Right renal pelvis (tissue), 4 donors: ENCODE measurements at places on chromosomes 5 and 9.
A peak's percentile ranks its signal among the peaks of the same experiment; 100 is the strongest.

GRCh38 chr5:177018341-177018740 lies 4.2 kb upstream of the ZNF346 start:
- DNase-seq, result no peak

DNA sequence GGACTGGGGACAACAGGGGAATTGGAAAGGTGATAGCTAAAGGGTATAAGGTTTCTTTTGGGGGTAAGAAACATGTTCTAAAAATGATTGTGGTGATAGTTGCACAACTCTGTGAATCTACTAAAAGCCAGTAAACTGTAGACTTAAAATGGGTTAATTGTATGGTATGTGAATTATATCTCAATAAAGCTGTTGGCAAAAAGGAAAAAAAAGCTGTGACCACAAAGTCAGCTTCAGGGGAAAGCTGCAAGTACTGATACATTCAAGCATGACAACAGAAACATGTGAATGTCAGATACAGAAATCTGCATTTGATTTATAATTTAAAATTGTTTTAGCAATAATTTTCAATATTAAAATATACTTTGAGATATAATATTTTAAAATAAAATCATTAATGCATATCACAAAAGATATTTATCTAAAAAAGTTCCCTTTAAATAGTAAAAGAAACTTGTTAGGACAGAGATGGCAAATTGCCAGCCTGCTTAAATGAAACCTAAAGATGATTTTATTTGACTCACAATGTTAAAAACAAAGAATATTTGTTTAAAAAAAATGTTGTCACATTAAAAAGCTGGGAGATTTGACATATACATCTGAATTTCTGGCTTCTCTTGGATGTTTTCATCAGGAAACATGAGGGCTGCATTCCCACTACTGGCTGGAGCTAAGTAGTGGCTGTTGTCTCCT lies 66.0 kb downstream of the TBCA start:
- DNase-seq, result no peak

DNA sequence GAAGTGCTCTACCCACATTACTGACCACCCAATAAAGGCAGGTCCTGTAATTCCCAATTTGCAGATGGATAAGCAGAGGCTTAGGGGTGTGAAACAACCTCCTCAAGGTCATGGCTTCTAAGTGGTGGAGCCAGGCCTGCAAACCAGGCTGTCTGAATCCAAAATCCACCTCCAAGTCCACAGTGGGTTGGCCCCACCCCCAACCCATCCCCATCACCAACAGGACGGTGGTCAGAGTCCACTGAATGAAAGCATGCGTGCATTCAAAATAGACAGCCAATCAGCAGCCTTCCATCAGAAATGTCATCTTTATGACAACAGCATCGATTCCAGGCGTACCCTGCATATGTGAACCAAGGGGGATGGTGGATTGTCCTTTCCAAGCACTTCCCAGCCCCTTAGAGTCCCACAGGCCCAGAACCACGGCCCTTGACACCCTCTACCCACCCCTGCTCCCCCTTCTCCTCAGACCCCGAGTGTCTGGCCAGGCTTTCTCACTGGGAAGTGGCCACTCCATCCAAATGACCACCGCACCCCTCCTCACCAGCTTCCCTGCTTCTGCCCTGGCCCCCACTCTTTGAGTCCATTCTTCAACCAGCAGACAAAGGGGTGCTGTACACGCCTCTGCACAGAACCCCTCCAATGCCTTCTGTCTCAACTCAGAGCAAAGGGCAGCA lies 133.1 kb downstream of the KCNIP1 start:
- no peak for DNase-seq

- DNase-seq, result no peak
Observed at GRCh38 chr5:136076881-136077445, 48.2 kb downstream of the TGFBI start.

- no peak for DNase-seq
Observed at GRCh38 chr5:168056499-168057182, 234.8 kb upstream of the WWC1 start.

DNA sequence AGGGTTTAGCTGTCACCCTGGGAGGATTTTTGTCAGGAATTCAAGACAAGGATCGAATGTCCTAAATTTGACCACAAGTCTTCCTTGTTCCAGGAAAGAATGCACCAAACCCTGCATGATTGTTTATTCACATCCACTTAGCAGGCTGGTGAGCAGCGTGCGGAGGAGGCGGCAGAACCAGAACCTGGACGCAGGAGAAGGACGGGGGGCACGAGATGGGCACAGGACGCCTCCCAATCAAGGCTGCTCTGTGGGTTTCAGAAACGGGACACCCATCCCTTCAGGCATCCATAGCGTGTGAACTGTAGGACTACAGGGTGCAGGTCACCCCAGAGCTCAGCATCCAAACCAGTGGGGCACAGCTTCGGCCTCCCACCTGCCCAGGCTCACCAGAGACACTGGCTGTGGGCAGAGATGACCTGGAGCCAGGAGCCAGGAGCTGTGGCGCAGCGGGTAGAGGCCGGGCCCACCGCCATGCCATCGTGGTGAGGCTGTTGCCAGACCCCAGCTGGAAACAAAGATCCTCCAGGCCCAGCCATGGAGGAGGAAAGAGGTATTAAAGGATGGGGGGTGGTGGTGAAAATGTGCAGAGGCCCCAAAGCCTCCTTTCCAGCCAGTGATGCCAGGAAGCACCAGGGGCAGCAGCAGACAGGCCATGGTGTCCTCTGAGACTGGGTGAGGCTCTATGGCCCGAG lies 32.3 kb upstream of the ADAMTS2 start:
- no peak for DNase-seq

DNA sequence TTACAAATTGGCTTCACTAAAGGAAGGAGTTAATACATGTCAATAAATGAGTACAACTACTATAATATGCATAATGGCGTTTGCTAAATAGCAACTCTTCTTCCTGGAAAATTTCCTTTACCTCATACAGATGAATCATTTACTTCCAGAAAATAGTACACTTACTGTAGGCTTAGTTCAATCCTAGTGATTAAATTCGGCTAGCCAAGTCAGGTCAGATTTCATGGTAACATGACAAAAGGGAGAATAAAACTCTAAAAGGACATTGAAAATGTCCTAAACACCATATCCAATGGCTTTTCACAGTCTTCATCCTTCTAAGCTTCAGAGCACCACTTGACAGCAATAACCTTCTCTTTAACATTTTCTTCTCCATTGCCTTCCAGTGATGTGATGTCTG lies 42.1 kb upstream of the ZFAND5 start:
- DNase-seq, result no peak

DNA sequence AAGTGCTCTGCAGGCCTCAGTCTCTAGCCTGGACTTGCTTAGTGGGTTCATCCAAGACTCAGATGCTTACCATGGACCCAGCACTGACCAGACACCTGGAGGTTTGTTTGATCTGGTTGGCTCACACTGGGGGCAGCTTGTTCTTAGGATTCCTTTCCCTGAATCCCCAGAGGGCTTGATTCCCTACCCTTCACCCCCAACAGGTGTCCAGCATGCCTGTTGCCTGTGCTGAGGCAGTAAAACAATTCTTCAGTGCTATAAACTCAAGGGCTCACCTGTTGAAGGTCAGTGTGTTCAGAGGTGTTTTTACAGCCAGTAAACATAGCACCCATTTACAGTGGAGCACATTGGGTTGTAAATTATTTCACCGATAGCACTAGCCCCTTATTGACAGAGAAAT lies 123.8 kb upstream of the KLF4 start:
- DNase-seq, result no peak

DNA sequence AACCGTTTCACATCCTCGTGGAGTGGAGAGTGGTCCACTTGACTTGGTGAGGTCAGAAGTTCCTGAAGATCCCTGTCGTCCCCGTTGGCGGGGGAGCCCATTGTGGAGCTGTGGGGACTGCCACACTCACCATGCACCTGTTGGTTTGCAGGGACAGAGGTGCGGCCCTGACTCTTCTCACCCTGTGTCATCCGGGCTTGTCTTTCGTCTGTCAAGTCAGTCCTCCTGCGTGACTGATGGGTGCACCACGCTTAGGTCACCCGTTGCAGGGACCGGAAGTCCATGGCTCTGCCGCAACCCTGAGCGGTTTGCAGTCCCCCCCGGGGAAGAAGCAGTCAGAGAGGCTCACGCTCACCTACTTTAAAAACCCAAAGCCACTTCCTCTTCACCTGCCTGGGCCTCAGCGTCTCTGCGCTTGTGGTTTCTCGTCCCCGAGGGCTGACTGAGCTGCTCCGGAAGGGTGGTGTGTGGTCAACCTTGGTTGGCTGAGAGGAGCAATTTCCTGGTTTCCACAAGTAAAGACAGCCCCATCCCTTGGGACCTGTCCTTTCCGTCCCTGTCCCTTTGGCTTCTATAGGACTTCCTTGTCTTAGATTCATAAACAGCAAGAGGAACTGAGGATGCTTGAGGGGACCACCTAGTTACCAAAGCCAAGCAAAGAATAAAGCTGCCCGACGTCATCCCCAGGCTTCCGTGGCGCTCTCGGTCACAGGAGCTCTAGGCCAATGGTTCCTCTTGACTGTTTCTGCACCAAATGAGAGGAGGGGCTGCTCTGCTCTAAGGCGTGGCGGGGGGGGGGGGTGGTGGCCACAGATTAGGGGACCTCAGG lies 53.2 kb downstream of the USP20 start:
- no peak for DNase-seq

- DNase-seq, result no peak
Observed at GRCh38 chr9:89657765-89658164, 53.0 kb downstream of the GADD45G start.

DNA sequence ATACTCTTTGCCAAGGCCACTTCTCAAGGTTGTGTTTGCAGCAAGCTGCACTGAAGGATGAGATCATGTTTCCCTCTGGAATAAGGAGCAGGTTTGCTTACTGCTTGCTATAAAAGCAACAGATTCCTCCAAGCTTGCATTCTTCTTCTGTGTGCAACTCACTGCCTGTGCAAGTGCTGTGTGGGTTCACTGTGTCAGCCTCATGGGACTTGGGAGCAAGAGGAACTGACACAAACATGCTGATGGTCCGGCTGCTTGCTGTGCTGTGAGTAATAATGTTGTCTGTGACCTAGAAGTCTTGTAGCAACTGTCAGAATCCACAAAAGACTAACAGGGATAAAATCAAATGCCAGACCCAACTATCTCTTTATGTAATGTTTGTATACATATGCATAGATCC lies 33.6 kb upstream of the SHC3 start:
- no peak for DNase-seq

DNA sequence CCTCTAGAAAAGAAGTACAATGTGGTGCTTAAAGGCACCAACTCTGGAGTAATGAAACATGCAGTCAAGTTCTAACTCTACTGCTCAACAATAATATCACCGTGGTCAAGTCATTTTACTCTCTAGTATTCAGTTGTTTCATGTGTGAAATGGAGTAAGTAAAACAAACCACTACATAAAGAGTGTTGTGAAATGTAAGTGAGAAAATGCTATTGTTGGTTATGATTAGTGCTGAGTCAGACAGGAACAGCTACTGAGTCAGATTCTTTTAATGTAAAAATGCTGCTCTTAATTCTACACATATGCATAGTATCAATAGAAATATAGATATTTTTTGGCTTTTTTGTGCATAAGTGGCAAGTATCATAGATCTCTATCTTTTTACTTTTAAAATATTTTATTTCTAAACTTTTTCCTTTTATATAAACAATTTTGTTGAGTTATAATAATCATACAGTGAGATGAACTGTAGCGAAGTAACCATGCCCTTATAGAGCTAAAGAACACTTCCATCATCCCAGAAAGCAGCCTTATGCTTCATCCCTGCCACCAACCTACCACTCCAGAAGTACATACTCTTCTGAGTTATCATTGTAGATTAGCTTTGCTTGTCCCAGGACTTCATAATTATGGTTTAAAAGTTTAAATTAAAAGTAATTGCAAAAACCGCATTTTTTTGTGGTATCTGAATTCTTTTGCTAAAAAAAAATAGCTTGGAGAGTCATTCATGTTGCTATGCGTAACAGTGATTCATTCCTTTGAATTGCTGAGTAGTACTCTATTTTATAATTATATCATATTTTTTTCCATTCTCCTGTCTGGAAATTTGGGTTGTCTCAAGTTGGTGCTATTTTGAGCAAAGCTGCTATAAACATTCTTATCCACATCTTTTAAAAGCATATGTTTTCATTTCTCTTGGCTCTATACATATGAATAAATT lies 548.2 kb upstream of the CLINT1 start:
- no peak for DNase-seq

GRCh38 chr9:134922932-134923240 lies 5.2 kb upstream of the FCN1 start:
- no peak for DNase-seq

DNA sequence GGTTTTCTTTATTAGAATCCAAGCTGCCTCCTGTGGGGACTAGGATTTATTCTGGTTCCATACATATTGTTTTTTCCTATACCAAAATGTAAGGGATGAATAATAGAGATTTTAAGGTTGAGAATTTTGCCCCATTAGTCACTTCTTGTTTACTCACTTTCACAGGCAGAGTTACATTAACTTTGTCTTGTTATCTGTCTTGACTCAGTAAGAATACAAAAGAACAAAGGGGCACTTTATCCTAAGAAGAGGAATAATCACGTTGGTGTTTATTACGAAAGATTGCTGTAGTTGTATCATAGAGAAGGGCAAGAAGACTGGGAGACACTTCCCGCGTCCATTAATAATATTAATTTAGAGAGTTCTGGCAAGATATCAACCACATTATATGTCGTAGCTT lies 599.7 kb upstream of the FTMT start:
- DNase-seq, result no peak

GRCh38 chr5:169831331-169831730 lies 149.0 kb downstream of the INSYN2B start:
- DNase-seq, result no peak

- DNase-seq, result no peak
Observed at GRCh38 chr9:121708768-121709488, 57.5 kb downstream of the DAB2IP start.

DNA sequence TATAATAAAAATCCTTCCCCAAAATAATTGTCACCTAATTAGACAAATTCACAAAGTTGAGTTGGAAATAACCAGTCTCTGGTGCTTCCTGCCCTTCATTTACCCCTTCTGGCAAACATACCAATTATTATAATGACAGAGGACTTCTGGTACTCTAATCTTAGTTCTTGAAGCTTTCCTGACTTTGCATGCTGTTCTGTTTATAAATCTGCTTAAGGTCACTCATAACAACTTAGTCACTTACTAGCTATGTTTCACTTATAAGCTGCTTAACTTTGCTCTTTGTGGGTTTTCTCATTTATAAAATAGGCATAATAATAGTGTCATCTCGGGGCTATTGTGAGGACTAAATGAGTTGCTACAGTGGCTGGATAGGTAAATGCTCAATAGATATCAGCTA lies 446.5 kb downstream of the EFNA5 start:
- no peak for DNase-seq

- peak; percentile 70 for DNase-seq
Observed at GRCh38 chr5:141650851-141651727, at the start of gene FCHSD1. Gene FCHSD1 (minus strand): TSS chr5:141651418. CDS start chr5:141651368, 50 bp downstream.

DNA sequence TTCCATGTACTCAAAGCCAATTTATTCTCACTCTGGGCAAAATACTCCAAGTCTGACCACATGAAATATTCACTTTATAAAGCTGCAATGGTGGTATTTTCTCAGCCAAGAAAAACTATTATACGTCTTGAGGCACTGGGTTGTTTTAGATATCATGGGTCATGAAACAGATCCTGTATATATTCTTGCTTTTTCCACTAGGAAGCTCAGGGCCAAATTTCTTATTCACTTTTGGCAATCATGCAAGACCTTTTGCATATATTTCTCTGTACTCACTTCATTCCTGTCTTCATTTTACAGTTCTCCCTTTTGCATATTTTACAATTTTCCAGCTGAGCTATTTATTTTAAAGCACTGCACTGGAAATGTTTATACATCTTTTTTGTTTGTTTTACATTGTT lies 49.8 kb downstream of the GABBR2 start:
- DNase-seq, result peak; percentile 38
